ENCODE measurements at places on chromosomes 1 and 21.

GRCh38 chr21:14452727-14453241 lies 69.8 kb upstream of the HSPA13 start:
- peak; percentile 40 for DNase-seq

GRCh38 chr1:36115200-36115669 lies 9.8 kb downstream of the COL8A2 start:
- DNase-seq, result no peak

GRCh38 chr1:219412772-219413171 lies 200.1 kb downstream of the ZC3H11B start:
- no peak for DNase-seq

- no peak for DNase-seq
Observed at GRCh38 chr1:198678301-198678836, 39.5 kb downstream of the PTPRC start.

- DNase-seq, result no peak
Observed at GRCh38 chr21:25687787-25688186, 46.9 kb downstream of the ATP5PF start.

- DNase-seq, result no peak
Observed at GRCh38 chr1:7432900-7433380, 338.2 kb upstream of the VAMP3 start.

DNA sequence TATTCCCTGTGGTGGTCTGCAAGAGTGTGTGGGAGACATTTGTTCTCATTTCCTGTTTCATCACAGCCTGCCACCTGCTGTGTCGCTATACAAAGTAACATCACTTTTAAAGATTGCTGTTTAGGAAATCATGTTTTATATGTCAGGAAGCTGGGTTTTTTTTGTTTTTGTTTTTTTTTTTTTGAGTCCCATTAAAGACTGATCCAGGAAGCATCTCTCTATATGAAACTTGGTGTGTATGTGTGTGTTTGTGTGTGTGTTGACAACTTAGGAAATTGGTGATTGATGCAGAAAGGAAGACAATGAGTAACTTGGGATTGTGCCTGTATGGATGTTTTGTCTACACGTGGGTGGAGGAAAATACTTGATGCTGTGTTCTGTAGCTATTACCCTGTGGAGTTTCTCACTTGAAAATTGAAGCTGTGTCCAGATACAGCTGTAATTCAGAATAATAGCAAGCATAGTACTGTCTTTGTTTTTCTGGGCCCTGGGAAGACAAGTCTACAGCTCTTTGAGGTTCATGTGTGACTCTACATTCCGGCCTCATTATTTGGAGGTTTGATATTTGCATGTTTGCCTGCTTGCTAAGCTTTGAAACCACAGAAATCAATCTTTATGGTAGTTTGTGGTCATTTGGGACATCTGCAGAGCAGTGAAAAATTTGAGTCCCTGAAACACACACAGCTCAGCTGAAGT lies 47.9 kb downstream of the LAMC1 start:
- DNase-seq, result peak; percentile 80

DNA sequence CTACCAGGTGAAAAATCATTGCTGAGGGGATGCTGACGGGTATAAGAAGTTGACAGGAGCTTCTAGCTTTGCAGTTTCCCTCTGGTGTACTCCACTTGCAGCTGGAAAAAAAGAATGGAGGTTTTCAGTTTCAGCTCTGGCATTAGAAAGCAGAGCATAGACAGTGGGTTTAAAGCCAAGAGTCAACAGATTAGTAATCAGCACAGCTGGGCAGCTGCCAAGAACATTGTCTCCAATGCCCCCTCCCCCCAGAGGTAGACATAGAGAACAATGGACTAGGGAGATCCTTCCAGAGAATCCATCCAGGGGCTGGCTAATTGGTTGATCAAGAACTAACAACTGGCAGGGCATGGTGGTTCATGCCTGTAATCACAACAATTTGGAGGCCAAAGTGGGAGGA lies 10.1 kb upstream of the ZBTB8B start:
- DNase-seq, result no peak

GRCh38 chr1:84876353-84876752 lies 16.7 kb downstream of the LPAR3 start:
- DNase-seq, result no peak

DNA sequence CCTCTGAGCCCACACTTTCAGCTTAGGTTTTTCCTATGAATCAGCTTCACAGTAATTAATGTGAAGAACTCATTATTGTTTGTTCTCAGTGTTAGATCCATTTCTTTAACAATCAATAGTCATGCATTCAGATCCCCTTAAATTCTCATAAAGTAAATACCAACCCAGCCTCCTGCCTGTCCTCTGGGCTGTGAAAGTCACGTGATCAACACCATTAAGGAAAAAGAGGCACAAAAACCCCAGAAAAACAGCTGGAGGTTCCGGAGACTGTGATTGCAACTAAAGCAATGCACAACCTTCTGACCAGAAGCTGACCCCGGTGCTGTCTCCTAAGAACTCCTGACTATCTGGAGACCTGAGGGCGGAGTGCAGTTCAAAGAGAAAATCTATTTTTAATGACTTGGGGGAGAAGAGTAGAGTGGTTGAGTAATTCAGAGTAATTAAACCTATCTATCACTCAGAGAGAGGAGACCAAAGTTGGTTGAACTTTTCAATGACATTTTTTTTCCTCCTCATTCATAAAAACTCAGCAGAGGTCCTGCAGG lies 132.5 kb downstream of the PLXNA2 start:
- DNase-seq, result no peak

DNA sequence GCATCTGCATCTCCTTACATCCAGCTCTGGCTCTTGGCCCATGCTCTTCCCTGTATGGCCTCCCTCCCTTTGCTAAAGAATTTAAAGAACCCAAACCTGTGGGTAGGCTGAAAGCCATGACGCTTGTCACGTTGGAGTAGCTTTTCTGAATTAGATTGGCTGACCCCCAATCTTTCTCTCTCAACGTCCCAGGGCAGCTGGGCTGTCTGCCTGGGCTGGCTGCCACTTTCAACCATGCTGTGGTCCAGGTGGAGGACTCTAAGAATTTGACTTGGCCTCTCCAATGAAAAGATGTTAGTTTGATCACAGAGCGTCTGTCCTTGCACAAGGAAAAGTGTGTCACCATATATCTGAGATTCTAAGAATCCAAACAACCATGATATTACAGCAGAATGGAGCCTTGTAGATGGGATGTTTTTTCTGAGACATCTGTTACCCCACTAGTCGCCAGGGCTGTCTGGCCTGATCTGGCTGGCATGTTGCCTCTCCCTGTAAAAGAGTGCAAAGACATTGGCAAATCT lies 6.5 kb upstream of the IGSF3 start:
- DNase-seq, result no peak

- peak; percentile 19 for DNase-seq
Observed at GRCh38 chr1:93349231-93350135, 3.8 kb downstream of the DR1 start.

DNA sequence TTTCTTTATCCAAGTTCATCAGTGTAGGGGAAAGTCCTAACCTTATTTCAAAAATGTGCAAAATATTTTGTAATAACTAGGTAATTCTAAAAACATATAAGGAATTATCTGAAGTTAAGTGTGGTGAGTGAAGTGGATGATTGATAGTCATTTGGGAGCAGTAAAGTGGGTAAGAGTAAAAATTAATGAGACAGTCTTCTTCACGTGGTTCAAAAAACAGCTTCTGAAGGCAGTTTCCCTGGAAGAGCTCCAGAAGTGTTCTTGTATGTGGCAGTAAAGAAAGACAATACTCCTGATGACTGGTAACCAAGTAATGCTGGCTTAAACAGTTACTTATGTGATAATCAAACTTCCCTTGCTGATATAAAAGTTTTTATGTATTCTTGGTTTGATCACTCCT lies 50.3 kb downstream of the LEPR start:
- DNase-seq, result no peak

- DNase-seq, result peak; percentile 83
Observed at GRCh38 chr1:203268901-203269653, 36.2 kb upstream of the BTG2 start.

DNA sequence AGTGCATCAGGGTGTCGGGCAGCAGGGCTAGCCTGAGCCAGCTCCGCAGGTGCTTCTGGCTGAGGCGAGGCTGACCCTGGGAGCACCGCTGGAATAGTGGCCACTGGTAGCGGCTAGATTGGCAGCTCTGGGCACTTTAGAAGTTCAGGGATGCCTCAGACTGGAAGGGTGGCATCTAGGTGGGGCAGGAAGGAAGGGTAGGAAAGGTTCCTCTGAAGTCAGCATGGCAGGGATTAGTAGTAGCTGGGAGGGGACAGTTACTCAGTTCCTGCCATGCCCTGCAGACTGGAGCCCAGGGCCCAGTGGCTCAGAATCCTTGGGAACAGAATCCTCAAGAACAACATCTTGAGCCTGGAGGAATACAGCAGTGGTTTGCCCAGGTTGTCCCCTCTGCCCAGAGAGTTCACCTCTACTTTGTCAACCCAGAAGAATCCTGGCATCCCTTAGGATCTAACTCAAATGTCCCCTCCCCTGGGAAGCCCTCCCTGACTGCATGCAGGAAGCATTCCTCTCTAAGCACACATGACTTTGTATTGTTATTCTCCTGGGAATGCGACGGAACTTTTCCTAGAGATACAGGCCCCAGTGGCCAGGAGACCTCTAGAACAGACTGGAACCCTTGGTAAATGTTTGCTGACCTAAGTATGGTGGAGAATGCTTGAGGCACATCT lies 39.5 kb upstream of the BCAR3 start:
- DNase-seq, result no peak

DNA sequence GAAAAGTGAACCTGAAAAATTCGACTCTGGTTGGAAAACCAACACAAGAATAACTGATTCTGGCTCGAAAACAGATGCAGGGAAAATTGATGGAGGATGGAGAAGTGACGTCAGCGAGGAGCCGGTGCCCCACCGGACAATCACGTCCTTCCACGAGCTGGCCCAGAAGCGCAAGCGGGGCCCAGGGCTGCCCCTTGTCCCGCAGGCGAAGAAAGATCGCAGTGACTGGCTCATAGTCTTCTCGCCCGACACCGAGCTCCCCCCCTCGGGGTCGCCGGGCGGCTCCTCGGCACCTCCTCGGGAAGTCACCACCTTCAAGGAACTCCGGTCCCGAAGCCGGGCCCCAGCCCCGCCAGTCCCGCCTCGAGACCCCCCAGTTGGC lies 1.9 kb downstream of the RUSC1 start:
- DNase-seq, result no peak

DNA sequence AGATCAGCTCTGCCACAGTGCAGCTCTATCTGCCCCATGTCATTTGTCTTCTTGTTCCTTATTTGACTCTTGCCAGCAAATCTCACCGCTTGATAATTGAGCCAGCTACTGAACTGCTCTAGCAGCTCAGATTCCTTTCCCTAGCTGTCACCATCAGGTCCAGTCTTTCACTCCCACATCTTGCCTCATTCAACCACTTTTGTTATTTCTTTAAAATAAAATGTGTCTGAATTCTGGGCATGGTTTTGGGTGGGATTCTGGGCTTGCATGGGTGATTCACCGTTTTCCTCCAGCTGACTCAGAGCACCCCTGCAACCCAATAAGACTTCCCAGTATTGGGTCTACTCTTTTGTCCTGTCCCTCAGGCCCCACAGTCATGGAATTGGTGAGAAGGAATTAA lies 215.7 kb downstream of the DSCAM start:
- no peak for DNase-seq

- no peak for DNase-seq
Observed at GRCh38 chr1:204979891-204980649, 62.9 kb upstream of the CNTN2 start.

DNA sequence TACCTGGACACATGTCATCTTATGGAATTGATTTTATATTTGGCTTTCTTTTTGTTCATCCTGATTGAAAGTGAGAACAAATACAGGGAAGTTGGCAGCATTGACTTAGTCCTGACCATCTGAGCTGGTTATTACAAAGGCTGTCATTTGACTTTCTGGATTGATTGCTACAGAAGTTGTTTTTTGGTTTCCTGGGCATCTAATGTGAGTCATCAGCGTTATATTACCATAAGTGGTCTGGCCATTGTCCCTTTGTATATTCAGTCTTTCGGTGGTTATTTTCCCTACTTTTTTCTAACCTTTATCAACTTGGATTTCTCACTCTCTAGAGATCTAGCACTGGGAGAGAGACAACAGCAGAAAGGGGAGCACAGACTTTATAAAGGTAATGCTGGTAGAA lies 1646.5 kb downstream of the MRPL39 start:
- no peak for DNase-seq

DNA sequence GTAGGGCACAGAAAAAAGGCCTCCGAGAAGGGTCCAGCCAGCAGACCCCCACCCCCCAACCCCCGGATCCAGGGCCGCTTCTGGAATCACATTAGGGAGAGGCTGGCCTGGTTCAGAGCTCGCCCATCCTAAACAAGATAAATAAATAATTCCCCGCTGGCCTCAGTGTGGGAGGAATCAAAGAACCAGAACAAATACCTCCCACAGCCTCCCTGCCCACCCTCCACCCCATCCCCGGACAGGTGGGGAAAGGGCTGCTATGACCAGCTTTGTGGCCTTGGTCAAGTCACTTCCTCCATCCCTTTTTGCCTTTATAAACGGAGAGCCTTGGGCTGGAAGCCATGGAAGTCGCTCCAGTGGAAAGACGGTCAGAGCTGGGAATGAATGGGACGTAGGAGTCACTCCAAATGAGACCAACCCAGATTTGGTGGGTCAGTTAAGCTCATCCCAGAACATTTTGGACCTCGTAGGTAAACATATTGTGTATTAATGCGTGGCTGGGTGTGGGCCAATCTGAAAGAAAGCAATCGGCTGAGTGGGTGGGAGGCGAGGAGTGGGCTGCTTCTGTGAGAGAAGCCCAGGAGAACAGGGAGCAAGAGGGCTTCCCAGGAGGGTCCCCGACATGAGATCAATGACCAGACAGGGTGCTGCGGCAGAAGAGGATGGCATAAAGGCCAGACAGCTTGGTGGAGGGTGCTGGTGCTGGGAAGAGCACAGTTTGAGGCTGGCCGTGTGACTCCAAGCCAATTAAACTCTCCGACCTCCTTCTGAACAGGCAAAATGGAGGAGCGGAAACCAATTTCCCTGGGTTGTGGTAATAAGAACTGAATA lies 63.3 kb downstream of the MEF2D start:
- no peak for DNase-seq

DNA sequence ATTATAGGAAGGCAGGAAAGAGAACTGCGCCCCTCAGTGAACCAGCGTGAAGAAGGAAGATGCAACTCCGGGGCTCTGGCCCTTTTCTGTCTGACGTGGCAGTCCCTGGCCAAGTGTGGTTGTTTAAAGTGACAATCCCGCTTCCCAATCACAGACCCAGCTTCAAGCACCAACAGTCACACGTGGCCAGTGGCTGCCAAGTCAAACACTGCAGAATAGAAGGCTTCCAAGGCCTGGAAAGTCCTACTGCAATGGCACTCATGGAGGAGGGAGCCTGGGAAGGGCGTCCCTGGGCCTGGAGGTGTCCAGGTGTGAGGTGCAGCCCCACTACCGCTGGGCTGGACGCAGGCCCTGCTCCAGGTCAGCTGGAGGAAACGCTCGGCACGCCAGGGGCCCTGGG lies 143.8 kb downstream of the CASZ1 start:
- DNase-seq, result no peak

DNA sequence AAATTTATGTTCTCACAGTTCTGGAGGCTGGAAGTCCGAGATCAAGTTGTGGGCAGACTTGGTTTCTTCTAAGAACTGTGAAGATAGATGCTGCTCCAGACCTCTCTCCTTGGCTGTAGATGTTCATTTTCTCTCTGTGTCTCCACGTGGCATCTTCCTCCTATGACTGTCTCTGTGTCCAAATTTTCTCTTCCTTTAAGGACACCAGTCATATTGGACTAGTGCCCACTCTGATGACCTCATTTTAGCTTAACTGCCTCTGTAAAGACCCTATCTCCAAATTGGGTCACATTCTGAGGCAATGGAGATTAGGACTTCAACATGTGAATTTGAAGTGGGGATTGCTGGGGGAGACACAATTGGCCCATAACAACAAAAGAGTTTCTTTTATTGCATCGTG lies 125.3 kb upstream of the ETS2 start:
- no peak for DNase-seq

GRCh38 chr21:42164064-42164789 lies 54.7 kb upstream of the ABCG1 start:
- peak; percentile 55 for DNase-seq

All from KBM-7 (cell line).